ENCODE measurements at places on chromosomes 5 and 9.

- DNase-seq, result no peak
Observed at GRCh38 chr9:101487443-101487840, 46.2 kb upstream of the RNF20 start.

DNA sequence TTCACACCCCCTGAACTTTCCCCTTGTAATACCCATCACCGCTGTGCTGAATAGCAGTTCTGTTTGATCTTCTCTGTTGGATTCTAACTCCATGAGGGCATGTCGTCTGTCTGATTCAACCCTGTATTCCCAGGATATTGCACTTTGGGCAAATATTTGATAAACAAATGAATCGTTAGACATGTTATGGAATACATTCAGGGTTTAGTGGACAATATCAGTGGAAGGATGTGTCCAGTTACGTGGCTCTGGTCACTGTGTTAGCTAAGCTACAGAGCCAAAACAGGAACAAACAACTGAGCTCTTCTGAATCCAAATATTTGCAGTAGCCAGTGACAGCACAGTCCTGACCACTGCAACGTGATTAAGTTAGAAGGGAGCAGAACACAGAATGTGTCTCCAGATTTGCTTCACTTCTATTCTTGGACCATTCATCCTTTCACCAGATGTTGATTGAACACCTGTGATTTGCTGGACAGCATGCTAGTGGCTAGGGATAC lies 13.2 kb downstream of the ANGPTL2 start:
- DNase-seq, result no peak

DNA sequence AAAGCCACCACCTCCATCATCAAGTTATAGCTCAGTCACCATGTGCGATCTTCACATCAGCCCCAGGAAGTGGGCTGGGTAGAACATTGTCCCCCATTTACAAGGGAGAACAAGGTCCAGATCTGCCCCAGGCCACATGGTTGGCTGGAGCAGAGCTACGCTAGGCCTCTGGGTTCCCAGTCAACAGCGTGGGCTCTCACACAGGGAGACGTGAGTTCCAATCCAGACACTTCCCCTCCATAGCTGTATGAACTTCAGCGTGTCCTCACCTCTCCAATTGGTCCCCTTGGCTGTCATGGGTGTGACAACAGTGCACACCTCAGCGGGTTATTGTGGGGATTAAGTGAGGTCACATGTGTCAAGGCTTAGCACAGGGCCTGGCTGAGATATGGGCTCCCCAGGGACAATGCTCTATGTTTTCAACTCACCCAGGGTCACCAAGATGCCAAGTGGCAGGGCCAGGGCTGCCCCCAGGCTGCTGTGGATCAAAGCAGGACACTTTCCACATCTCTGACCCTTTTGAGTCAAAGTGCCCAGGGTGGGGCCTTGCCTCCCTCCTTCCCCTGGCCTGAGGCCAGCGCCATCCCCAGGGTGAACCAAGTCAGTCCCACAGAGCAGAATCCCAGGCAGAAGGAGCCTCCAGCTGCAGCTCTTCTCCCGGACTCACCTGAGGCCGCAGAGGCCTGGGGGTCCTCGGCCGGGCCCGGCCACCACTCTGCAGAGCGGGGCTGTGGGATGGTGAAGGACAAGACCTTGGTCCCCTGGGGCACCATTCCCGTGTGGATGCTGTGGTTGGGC lies 19.8 kb downstream of the AKNA start:
- no peak for DNase-seq

DNA sequence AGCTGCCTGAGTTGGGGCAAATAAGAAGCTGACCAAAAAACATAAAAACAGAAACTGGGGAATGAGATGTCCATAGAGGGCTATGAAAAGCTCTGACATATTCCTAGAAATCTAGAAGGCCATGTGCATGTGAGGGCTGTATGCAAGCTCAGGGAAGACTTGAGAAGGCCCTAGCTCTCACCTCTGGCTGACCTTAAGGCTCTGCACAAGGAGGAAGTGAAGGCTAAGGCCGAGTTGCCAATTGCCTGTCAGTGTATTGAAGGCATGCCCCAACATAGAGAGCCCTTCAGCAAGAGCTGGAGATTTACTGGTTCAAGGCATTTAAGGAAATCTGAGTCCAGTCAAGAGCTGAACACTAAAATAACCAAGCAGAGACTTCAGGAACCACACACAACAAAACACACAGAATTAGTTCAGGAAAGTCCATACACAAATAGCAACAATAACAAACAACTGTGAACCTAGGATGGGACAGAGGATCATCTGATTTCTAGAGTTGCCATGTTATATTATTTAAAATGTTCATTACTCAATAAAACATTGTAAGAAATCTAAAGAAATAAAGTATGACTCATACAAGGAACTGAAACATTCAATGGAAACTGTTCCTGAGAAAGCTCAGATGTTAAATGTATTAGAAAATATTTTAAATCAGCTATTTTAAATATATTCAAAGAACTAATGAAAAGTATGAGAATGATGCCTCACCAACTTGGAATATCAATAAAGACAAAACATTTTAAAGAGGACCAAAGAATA lies 161.8 kb downstream of the AUH start:
- DNase-seq, result no peak

DNA sequence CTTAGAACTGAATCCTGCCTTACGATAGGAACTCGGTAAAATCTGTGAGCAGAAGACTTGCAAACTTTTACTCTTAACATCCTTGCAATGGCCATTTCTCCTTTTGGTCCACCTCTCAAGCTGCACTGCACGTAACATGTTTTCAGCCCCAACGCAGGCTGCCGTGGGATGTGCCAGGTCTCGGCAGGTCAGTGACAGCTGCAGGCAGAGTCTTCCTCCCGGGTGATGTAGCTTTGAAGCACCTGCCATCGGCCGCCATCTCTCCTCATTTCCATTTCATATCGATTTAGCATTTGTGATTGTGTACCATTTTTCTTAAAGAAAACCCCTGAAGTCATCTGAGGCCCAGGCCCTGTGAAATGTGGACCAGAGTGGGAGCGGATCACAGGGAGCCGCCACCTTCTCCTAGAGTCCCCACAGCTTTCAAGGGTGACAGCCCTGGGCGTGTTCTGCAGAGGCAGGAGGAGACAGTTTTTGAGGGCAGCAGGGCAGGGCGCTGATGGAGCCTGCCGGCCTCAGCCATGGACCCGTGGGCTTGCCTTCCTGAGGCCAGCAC lies 25.8 kb upstream of the LPCAT1 start:
- DNase-seq, result no peak
